NT2/D1 (cell line): ENCODE measurements at places on chromosomes 1 and 21.

GRCh38 chr1:87362063-87362833 is 33.6 kb downstream of the LMO4 start:
- no peak for DNase-seq

- no peak for DNase-seq
Observed at GRCh38 chr1:224513383-224513782, 78.8 kb upstream of the WDR26 start.

- DNase-seq = no peak
Observed at GRCh38 chr1:183197762-183198161, 11.7 kb downstream of the LAMC2 start.

- DNase-seq = no peak
Observed at GRCh38 chr1:37476460-37477197, 2.2 kb downstream of the ZC3H12A start.

DNA sequence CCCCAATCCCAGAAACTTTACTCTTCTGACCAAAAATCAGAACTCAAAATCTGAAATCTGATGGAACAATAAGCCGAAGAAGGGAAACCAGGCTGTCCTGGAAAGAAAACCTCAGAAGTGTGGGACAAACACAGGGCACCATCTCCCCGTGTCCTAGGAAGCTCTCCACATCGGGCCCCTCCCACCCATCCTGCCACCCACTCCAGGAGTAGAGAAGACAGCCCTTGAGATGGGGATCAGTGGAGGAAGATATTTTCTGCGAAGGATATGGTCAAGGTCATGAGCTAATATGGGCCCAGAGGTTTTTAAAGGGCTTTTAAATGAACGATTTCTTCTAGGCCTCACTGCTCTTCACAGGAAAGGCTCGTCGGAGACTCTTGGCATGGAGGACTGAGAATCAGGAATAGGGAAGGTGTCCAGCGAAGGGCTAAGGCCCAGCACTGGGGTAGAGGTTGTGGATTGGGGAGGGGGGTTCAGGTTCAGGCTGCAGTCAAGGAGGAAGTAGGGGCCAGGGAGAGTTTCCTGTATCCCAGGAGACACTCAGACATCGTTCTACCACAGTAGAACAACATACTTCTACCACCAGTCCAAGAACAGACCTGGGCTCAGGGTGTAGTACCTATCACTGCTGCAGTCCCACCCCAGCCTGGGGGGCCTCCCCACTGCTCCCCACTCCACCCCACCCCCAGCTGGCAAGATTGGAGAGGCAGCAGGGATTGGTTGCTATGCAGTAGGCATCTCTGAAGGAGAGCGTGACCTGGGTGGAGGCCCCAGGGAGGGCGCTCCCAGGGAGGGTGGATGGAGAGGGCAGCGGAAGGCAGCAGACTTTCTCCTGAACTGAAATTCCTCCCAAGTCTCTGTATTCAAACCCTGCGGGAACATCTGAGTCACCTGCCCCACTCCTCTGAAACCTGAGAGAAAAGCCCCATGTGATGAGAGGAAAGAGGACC is 1.2 kb upstream of the S100A5 start:
- DNase-seq = no peak

GRCh38 chr1:206866062-206866461 is 639 bp downstream of the IL20 start:
- DNase-seq = no peak

DNA sequence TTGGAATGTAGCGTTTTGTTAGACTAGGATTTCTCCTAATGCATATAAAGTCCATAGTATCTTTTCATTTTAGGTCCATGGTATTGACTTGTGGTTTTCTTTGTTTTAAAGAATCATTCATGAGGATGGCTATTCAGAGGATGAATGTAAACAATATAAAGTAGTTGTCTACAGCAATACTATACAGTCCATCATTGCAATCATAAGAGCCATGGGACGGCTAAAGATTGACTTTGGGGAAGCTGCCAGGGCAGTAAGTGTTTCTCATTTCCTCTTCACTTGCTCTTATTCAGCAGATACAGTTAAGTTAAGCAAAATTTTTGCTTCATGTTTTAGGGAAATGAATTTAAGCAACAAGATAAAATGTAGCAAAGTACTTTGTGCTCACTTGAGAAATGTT is 25.4 kb downstream of the GNAI3 start:
- no peak for DNase-seq

DNA sequence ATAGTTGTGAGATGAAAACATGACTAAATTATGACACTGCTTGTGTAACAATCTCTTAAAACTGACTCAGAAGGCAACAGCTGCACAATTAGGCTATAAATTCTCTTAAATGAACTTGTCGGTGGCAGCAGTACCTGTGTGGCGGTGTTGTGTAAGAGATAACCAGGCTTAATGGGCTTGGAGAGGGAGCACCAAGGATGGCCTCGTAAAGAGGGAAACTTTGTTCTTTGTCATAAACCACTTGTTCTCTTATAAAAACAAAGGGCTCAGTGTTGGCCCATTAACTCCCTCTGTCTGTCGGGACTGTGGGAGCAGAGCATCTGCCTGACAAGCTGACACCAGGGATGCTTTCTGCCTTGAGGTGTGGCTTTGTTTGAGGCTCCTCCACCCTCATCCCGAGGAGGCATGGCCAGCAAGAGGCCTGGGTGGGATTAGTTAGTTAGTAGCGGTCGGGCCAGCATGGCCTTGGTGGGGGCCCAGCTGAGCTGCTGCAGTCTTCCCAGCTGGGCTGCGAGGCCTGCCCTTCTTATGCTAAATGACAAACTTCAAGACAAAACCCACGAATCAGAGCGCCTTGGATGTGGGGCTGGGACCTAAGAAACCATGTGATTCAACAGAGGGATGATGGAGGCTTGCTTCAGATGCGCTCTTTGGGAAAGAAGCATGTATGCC is 171.4 kb downstream of the CAMTA1 start:
- DNase-seq = peak; percentile 81

- DNase-seq = no peak
Observed at GRCh38 chr1:111603979-111604378, 15.6 kb upstream of the RAP1A start.

DNA sequence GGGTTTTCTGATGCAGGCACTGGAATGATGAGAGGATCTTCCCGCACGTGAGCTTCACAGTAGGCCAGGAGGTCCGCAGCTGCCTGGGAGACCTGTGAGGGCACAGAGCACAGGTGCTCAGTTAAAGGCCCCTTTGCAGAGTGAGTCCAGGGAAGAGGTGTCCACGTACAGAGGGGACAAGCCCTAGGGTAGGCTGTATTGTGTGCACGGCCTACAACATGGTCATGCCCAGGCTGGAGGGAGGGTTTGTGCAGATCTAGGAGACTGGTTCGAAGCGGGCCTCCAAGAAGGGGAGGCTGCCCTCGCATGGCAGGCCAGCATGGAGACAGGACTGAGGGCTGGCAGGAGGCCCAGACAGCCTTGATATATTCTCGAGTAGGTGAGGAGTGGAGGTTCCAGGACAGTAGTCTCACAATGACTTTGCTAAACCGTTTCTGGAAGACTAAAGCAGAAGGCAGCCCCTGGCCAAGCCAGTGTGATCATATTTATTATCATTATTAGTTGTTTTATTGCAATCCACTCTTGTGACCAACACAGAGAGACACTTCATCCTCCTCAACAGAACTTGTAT is 48.0 kb upstream of the B3GALNT2 start:
- DNase-seq = no peak

DNA sequence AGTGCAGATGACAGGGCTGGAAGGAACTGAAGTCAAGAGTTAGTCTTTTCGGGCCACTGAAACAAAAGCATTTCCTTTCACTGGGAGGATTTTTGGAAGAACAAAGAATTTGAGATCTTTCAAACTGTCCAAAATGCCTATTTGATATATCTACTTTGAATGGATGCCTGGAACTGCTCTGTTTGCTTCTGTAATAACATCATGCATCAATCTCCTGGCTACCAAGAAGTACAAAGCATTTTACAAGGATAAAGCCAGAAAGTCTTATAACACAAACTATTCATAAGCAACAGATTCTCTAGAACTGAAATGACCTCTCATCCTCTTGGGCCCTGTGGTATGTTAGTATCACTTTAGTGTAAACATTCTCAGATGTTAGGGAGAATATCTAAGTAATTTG is 18.2 kb upstream of the RHOU start:
- no peak for DNase-seq

DNA sequence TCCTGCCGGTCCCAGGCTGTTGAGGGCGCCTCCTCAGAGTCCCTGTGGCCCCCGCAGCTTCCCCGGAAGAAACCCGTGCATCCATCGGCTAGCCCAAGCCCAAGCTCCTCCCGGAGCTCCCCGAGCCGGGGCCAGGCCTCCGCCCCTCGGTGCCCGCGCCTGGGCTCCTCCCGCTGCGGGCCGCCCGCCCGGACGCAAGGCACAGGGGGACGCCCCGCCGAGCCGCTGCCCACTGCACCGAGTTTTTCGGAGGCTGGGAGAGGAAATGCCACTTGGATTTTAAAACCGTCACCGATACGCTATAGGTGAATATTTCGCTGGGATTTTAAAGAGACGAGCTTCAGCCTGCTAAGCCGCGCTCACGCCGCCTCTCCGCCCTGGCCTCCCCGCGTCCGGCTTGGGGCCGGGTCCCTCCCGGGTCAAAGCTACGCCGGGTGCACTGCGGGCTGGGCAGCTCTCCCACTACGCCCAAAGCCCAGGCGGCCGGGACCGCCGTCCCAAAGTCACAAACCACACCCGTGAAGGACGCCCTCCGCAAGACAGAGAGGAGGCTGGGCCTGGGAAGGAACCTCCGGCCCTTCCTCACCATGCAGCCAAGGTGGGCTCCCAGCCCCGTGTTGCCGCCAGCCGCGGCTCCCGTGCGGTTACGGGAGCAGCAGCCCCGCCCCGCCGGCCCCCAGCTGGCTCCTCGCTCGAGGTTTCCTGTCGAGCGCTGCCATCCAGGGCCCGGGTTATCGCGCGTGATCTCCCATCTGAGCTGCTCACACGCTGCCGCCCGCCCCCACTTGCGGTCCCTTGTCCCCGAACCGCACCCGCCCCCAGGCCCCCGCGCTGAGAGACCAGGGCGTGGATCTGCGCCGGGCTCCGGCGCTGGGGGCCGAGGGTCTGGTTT is 63.2 kb downstream of the CD247 start:
- no peak for DNase-seq
